ENCODE measurements at places on chromosomes 12 and 14.

GRCh38 chr14:91419044-91419397, 1.4 kb upstream of the CCDC88C start:
- peak; percentile 79 for DNase-seq

DNA sequence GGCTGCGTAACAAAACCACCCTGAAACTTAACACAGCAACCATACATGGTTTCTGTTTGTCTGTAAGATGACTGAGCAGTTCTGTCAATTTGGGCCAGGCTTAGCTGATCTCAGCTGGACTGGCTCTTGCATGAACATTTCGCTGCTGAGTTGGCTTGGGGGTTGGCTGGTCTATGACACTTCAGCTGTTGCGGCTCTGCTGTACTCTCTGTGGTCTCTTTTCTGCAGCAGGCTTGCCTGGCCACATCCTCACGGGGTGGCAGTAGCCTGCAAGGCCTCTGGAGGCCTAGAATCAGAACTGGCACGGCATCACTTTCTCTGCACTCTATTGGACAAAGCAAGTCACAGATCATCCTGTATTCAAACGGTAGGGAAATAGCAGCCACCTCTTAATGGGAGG, 216.2 kb downstream of the BCL11B start:
- DNase-seq = peak; percentile 62

- DNase-seq = no peak
These were observed 194.1 kb upstream of the RASSF8 start for GRCh38 chr12:25764409-25764808.

DNA sequence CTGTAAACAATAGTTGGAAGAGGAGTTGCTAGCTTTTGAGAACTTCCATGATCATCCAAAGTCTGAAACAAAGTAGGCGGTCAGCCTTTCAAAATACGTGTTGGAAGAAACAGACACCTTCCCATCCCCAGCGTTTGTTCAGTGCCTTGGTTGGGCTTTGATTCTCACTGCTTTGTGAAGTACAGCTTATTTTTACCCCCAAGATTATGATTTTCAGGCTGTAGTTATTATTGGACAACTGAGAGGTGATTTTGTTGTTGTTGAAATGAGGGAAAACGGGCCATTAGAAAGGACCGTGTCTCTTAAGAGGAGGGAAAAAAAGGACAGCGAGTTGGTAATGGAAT, 921 bp upstream of the CEP83 start:
- no peak for DNase-seq

DNA sequence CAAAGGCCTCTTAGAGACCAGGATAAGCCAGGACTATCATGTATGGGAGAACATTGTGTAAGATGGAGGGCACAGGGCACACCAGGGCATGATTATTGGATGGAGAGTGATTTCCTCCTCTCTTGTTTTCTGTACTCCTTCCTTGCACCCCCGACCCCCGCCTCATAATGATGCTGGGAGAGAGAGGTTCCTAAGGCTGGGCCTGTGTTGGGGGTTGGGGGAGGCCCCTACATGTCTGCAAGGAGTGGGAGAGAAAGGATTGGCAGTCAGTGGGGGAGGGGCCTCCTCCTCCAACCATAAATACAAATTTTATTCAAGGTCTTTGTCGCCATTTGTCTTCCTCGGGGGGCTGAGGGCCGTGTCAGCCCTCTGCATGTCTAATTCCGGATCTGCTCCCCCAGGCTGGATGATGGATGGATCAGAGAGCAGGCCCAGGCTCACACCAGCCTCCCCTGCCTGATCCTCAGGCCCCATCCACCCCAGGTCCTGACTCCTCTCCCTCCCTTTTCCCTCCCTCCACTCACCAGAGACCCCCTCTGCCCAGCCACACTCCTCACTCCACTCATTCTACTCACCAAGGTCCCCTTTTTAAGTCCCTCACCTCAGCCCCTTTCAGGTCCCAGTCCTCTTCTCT, 2.0 kb upstream of the C1QL4 start:
- no peak for DNase-seq

- no peak for DNase-seq
These were observed 1.6 kb upstream of the PRKAB1 start for GRCh38 chr12:119666226-119666795.

DNA sequence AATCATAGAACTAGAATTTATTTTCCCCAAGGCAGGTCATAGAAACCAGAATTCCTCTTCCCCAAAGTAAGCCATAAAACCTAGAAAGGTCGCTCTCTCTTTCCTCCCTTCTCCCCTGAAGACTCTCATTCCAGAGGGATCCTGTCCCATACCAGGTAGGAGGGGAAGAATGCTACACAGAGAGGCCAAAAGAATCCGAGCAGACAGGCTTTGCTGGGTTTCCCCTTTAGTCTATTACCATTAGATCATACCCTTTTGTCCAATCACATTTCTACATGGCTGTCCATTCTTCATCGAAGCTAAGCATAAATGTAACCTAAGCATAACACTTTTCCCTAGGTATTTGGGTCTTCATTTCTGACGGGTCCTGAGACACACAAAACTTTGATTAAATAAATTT, 204.5 kb downstream of the SPTSSA start:
- DNase-seq = no peak

GRCh38 chr14:26959972-26960660, 362.3 kb upstream of the NOVA1 start:
- DNase-seq = no peak

GRCh38 chr14:84087986-84088531, 1441.9 kb upstream of the FLRT2 start:
- DNase-seq = no peak

GRCh38 chr12:8995021-8995775, 5.9 kb downstream of the KLRG1 start:
- DNase-seq = no peak

- DNase-seq = no peak
These were observed 158.0 kb downstream of the SLC5A8 start for GRCh38 chr12:101051901-101052550.

DNA sequence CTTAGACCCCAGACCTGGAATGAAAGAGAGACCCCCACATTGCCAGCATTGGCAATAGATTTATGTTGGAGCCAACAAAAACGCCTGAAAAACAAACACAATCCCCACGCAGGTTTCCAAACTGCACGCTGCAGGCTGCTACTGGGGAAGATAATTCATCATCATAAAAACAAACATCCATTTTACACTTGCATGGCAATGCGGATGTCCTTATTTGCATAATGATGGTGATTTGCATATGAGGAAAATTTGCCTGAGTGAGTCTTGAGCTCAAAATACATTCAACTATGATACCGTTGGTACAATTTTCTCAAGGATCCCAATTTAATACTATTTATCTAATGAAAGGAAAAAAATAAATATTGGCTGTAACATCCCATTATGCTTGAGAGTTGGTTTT, 33.6 kb upstream of the TMEM132D start:
- DNase-seq = no peak

- DNase-seq = no peak
These were observed 279.3 kb downstream of the DUSP6 start for GRCh38 chr12:89073027-89073398.

GRCh38 chr12:91023326-91024004, 18.7 kb upstream of the EPYC start:
- DNase-seq = no peak

DNA sequence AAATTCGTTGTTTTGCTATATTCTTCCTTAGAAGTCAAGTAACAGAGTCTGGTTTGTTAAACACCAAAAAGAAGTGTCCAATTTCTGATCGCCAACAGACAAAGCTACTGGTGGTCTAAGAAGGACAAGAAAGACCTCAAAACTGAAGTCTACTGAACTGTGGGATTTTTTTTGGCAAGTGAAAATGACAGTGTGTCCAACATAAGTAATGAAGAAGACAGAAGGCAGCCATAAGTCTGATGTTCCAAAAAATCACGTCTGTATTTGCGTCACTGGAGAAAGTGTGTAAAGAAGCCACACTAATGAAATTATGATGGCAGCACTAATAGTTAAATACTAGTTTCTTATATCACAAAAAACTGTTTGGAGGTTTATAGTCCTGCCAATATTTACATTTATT, 32.6 kb downstream of the WASHC3 start:
- no peak for DNase-seq

- no peak for DNase-seq
These were observed 263.1 kb downstream of the LRIG3 start for GRCh38 chr12:58657190-58657589.

DNA sequence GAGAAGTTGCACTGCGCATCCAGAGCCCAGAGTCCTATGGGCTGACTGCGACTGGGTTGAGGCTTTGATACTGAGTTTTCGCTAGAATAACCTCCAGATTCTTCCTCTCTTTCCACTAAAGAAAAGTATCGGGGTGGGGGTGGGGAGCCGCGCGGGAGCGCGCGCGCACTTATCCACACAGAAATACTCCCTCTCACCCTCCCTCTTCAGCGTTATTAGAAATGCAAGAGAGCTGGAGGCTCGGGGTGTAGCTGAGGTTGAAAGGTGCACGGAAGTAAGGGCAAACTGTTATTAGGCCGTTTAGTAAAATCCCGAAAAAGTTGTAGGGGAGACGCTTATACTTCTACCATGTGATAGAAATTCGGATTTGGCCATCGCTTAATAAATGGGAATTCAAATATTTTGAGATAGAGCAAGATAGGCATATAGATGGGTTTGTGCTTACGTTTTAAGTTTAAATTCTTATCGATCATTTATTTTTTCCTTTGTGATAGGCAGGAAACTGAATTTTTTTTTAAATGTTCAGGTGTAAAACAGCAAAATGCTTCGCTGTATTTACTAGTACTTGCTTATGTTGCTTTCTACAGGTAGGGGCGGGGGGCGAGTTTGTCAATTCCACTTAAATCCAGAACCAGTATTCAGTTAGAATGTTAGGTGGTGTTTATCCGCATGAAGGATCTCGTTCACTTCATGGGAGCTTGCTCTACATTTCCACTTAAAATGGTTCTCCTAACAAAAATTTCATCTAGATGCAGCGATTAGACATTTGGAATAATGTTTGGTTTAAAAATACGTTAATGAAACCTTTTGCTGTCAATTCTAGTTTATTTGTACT, 1.1 kb downstream of the ARHGAP5 start:
- DNase-seq = peak; percentile 38

DNA sequence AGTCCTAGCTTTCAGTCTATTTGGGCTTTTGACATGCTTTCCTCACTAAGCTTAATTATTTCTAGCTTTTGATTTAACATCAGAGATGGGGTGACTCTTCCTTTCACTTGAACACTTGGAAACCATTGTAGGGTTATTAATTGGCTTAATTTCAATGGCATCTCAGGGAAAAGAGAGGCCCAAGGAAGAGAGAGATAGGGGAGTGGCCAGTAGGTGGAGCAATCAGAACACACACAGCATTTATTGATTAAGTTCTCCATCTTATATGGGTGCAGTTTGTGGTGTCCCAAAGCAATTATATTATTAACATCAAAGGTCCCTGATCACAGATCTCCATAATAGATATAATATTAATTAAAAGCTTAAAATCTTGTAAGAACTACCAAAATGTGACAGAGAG, 1466.1 kb upstream of the SEL1L start:
- DNase-seq = no peak

GRCh38 chr12:50508970-50509663, 4.3 kb downstream of the DIP2B start:
- DNase-seq = no peak

GRCh38 chr12:1212526-1212925, 221.5 kb downstream of the ERC1 start:
- no peak for DNase-seq

- no peak for DNase-seq
These were observed 40.1 kb upstream of the WNK1 start for GRCh38 chr12:712172-712863.

- no peak for DNase-seq
These were observed 466.9 kb downstream of the FUT8 start for GRCh38 chr14:65879248-65880009.

DNA sequence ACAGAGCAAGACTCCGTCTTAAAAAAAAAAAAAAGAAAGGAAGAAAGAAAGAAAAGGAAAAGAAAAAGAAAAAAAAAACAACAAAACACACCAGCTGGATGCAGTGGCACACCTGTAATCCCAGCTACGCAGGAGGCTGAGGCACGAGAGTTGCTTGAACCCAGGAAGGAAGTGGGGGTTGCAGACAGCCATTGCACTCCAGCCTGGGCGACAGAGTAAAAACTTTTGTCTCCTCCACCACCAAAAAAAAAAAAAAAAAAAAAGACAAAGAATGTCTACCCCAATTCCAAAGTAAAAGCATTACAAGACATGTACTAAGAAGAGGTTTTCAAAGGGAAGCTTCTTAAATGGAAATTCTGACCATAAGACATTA, 53.4 kb downstream of the HNRNPC start:
- DNase-seq = peak; percentile 30

GRCh38 chr14:63904724-63905123, 51.9 kb downstream of the SYNE2 start:
- DNase-seq = no peak

- no peak for DNase-seq
These were observed 35.8 kb downstream of the FBXO34 start for GRCh38 chr14:55306938-55307589.

DNA sequence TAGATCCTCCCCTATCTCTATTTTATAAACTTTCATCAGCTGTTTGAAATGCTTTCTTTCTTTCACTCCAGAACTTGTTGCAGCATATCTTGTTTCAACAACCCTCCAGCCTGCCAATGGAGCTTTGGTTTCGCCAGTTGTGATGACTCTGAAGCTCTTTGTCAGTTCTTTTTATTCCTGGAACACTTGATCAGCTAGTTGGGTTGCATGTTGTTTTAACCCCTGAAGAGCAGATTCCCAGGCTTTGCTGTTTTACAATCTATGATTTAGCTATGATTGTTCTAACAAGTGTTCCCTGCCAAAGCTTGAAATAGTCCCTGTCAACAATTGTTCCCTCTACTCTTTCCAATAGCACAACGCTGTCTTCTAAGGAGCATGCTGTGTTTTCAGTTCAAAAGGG, 50.6 kb upstream of the FUT8 start:
- DNase-seq = no peak

DNA sequence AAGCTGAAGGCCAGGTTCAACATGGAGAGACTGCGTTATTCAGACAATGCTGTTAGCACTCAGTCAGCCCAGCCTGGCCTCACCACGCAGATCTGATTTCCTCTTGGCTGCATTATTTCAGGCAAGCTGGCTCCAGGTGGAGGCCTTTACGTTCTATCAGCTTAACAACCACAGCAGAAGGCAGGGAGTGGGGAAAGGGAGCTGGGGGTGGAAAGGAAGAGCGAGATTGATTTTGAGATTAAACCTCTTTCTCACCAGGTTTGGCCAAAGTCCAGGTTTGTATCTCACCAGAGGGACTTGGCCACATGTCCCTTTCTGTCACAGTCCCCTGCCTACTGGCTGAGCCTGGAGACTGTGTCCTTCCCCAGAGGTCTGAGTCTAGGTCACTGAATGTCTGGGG, 543.7 kb upstream of the TMEM132C start:
- no peak for DNase-seq

DNA sequence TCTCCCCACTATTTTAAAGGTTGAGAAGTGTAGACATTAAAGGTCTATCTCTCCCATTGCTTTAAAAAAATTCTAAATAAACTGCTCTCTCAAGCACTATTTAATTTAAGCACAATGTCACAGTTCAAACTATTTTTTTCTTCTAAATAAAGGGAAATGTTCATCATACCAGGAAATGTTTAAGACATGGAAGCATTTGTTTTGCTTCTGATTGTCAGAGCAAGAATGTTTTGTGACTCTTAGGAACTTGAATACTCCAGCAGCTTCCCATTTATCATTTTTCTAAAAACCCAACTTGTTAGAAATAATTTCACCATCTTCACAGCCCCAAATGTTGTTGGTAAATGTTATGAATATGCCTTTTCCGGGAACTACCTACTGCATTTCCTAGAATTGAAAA, 121.8 kb upstream of the NTF3 start:
- no peak for DNase-seq
